IMR-90 (cell line): ENCODE measurements at places on chromosomes 7 and 10.
A peak's percentile ranks its signal among the peaks of the same experiment; 100 is the strongest.

DNA sequence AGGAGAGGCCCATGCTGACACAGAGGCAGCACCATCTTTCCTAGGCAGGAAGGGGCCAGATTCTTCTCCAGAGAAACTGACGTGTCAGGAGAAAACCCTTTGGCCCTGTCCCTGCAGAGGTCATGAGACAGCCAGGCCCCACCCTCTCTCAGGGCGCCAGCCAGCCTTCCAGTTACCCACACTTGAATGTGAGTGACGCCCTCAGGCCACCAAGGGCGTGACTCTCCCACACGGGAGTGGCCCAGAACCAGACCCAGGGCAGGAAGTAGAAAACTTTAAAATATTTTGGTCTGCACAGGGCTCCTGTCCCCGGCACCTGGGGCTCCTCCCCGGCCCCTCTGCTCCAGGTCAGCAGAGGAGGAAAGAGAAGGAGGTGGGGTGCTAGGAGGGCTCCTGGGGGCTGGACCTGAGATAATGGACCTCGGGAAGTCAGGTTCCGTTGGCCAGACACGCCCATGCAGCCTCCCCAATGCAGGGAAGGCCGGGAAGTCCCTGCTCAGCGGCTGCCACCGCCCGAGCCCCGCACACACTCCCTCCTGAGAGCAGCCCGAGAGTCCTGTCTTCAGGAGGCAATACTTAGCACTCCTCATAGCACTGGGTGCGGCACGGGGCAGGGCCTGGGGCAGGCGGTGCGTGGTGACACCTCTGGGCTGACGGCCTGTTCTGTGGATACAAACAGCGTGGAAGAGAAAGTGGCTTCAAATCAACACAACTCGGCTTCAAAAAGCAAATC is 67.0 kb upstream of the CFAP46 start:
- no peak for DNase-seq

DNA sequence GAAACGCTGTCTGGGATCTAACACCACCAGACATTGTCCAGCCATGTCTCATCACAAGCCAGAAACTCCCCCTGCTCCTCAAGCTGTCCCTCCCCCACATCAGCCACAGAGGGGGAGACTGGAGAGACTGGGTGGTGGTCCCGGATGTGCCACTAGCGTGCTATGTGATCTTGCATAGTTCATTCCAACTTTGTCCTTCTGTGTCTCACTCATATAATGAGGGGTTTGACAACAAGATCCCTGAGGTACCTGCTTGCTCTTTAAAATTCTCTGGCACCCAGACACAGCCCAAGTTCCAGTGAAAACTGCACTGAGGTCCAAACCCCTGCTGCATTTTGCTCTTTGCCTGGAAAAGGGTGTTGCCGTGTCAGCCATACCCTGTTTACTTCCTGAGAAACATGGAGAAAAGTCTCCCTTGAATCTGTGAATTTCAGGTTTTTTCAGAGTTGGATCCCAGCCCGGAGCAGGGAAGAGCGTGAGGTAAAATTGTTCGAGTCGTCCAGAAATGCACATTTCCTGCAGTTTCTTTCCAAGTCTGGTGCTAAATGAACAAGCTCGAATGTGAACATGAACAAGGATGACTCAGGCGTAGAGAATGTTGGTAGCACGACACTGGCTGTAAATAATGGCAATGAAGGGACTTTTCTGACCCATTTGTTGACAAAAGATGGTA is 156.6 kb downstream of the CCDC3 start:
- peak; percentile 91 for DNase-seq

GRCh38 chr10:59319854-59320253 is 42.5 kb downstream of the FAM13C start:
- DNase-seq, result no peak

DNA sequence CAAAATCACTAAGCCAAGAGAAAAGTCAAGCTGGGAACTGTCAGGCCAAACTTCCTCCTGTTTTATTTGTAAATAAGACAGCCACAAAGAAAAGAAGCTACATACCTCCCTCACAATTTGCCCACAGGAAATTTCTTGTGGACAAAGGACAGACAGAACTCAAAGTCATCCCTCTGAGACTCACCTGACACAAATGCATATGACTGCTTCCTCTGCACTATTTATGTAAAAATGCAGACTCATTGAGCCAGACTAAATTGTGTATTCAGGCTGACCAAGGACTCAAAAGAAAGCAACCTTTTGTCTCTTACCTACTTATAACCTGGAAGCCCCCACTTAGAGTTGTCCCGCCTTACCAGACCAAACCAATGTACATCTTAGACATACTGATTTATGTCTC is 11.8 kb downstream of the TOMM7 start:
- no peak for DNase-seq

DNA sequence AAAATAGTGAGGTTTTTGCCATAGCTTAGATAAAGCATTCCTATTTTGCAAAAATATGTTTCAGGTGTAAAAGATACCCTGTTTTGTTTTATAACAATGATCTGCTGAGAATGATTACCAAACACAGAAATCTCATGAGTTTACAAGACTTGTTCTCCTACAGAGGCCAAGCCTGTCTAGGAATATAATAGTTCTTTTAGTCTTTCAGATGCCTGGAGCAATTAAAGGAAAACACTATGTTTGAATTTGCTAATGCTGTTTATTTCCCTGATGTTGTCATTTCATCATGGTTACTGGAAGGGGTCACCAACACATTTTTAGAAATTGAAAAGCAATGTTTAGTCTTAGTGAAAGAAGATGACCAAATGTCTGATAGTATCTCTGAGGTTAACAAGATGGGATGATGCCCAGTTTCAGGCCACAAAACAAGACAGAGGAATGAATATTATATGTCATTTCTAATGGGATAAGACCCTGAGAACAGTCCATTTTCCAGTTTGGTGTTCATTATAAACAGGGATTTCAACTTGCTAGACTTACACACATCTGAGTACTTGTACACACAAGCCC is 559.9 kb downstream of the INHBA start:
- no peak for DNase-seq

- DNase-seq, result peak; percentile 81
Observed at GRCh38 chr10:112250555-112250954, 32.6 kb upstream of the TECTB start.
